Vagina (tissue), 2 donors: ENCODE measurements at places on chromosomes 1 and 21. TPM values are rescaled to one million over a fixed set of nuclear protein-coding genes. Genes with fewer than 3 reads are reported as not detected.

The ZRANB2 gene
- total RNA-seq = 59.7 TPM

The DRAXIN gene
- total RNA-seq = not detected

The STIL gene
- 3.9 TPM for total RNA-seq

The KCNA3 gene
- 8.1 TPM for total RNA-seq

The ADAMTS5 gene
- total RNA-seq = 20.4 TPM

The OR2AK2 gene
- total RNA-seq = not detected

The AGPAT3 gene
- total RNA-seq = 34.4 TPM

The KCNA2 gene
- total RNA-seq = 0.74 TPM

The BGLAP gene
- total RNA-seq = not detected

The SAMSN1 gene
- 6.4 TPM for total RNA-seq
